ENCODE measurements at places on chromosomes 4 and X.

- DNase-seq = no peak
These were observed 149.3 kb downstream of the RASL11B start for GRCh38 chr4:53011259-53011905.

DNA sequence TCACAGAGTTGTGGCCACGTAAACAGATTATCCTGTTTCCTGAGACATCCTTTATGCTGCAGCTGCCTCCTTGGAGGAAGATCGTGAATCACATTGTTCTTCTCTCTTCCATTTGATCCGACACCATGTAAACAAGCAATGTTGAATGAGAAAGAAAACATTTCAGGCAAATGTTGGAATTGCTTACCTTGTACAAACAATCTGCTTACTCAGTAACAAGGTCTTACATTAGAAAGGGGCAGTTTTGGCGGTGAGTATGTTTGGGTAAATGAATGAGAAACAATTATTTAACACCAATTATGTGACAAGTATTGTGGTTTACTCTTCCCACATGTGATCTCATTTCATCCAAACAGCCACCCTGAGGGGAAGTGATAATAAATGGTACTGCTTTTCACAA lies 637.8 kb downstream of the RAB28 start:
- no peak for DNase-seq

DNA sequence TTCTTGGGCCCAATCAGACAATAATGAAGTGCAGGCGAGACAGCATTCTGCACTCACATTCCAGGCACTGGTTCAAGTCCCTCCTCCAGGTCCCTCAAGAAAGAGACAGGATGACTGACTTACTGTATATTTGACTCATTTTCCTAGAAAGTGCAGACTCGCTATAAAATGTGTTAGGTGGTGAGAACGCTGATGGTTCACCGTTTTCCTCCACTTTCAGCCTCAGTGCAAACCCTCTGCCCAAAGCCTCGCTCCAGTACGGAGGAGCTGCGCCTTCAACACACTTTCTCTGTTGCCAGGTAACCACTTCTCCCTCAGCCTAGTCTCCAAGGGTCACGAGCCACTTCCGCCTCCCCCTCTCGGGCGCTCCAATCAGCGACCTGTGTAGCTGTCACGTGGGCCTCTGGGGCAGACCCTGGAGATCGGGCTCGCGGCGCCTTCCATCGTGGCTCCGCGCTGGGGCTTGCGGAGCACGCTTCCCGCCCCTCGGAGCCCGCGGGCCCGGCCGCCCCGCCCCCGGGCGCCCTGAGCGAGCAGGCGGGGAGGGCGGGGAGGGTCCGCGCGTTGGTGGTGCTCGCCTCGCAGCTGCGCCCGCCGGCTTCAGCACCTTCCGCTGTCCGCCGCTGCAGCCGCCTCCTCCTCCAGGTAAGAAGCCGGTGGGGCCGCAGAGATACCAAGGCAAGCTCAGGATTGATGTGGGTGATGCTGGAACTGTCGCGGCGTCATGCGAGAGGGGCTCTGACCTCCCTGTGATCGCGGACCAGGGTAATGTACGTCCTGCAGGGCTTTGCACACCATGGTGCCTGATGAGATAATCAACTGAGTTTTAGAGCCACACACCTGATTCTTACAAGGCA lies at the start of gene WDR17:
Gene WDR17 (plus strand): TSS at position 407 of the 857 bp plus-strand sequence. CDS start 45,740 bp downstream, outside the sequence.
- peak; percentile 96 for DNase-seq

DNA sequence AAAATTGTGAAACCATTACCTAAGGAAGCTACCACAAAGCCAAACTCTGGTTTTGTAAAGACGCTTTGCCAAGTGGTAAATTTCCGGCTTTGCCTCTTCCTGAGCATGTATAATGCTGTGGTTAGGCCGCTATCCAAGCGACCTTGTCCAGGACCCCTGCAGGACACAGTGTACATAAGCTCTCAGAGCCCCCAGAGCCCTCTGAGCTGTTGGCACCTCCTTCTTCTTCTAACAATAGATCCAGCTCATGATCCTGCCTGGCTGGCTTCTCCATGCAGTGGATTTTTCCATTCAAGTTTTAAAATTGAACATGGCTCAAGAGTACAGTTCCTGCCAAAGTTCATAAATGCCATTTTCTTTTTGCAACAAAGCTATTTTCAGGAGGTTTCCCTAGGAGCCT lies 326.7 kb downstream of the MAPK10 start:
- DNase-seq = peak; percentile 51

All from pons (tissue), 1 donor.